ENCODE measurements at places on chromosomes 4 and X.

- DNase-seq, result no peak
These were observed 122.5 kb downstream of the ZNF827 start for GRCh38 chr4:145816091-145816490.

DNA sequence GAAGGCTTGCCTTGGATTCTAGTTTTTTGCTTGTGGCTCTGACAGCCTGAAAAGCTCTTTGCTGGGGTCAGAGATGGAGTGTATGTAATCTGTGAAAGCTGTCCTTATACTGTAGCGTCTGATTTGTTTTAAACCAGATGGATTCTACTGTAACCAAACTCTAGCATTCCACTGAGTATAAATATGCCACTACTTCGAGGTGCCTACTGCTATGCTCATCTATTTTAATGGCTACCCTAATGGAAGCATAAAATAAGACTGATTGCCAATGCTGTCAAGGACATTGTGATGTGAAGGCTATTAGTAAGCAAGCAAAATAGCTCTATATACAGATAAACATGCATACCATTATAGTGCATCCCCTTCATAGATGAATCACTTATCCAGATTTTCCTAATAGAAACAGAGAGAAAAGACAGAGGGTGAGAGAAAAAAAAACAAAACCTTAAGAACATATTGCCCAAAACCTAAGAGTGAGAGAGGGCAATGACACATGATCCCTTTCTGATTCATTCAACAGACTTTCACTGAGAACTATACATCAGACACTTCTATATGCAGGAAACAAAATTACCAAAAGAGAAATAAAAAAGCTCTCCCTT, 1025.8 kb upstream of the LCORL start:
- no peak for DNase-seq

- DNase-seq, result no peak
These were observed 14.6 kb downstream of the PLP1 start for GRCh38 chrX:103791228-103791627.

- no peak for DNase-seq
These were observed 6.0 kb downstream of the GRSF1 start for GRCh38 chr4:70833675-70834074.

DNA sequence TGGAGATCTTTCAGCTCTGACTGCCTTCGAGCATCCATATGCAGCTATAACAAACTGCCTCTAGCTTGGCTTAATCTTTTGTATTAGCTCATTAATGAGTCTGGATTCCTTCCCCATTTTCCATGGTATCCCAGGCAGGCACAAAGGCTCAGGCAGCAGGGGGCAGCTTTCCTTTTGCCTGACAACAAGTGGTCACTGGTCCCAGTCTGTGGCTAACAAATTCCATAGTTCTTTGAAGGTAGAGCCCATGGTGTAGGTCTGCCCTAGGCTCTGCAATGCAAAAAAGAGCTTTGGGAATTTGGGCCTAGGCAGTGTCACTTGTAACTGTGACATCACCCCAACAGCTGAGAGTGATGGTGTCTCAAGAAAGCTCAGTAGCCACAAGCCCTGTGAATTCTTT, 234.4 kb upstream of the GPC4 start:
- DNase-seq, result no peak

DNA sequence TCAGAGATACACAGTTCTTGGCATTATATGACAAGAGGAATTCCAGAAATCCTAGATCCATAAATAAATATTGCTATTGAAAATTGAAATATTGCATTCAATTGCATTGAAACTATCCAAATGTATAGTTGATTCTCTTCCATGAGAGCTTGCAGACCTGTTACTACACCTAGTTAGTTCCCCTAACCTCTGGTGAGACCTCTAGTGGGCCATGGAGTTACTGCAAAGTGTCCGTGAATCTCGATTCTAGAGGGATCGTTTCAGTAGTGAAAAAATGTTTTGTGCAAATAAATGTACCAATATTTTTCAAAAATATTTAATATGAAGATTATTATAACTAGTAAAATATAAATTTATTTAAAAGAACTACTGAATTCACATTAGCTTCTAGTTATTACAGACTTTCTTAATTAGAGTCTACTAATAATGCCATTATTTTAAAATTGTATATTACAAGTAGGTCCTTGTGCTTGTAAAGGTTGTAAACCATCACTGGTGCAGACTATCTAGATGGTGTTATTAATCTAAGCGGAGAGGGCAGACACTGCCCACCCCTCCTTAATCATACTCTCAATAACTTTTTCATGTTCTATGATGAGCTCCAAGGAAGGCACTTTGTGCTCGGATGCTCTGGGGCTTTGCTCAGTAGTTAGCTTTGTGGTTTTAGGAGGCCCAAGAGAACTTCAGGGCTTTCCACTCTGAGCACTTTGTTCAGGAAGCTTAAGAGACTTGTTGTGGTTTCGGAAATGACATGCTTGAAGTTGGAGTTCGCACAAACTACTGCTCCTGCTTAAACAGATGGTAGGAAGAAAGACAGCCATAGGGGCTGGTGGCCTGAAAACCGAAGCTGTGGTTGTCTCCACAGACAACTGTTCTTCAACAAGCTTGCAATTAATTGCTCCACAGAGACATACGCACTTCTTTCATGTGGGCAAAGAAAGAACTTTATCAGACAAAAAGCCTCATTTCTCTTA, 42.8 kb downstream of the IL21 start:
- DNase-seq, result peak; percentile 76

GRCh38 chrX:30570505-30570904, 7.1 kb downstream of the TASL start:
- peak; percentile 20 for DNase-seq

DNA sequence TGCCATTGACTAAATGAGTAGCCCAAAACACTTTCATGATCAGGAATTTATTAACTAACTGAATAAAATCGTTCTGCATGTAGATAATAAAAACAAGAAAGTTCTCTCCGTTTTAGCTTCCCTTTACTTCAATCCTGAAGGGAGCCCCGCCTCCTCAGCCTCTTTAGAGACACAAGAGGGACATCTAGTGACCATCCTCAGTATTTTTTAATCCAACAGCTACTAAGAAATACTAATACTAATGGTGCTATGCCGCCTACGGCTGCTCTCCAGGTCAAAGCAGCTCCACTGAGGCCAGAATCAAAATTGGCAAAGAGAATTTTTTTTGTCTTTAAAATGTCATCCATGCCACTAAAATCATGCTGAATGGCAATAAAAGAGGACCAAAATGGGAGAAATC, 3.2 kb upstream of the PCDH19 start:
- DNase-seq, result no peak

DNA sequence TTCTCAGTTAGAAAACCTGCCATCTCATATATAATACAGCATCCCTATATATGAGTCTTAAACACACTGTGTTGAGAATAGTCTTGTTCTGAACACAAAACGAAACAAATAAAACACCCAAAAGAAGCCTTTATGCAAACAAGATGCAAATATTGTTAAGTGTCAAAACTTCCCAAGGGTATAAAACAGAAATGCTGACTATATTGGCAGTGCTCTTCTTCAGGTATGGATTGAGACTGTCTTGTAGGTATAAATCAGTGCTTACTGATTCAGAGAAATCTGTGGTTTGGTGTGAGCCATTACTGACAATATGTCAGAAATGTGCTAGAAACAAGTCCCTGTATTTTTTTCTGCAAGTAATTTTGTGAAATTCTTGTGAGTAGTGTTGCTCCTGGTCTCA, 82.8 kb upstream of the CTSO start:
- no peak for DNase-seq

GRCh38 chr4:53929955-53930798, 134.2 kb downstream of the CHIC2 start:
- DNase-seq, result peak; percentile 64
